Osteoblast (primary cell): ENCODE measurements at places on chromosomes 16 and 17.

DNA sequence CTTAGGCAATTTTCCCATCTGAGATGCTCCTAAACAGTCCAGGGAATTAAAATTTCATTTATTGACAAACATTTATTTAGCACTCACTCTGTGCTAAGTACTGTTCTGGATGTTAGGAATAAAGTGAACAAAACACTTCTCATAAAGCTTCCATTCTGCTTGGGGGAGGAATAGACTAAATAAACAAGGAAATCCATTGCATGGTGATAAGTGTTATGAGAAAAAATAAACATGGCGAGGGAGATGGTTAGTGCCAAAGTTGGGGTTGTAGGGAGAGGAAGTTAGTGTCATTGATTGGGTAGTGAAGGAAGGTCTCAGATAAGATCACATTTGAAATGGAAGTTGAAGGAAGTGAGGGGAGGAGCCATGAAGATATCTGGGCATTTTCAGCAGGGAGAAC lies 72.2 kb upstream of the CES5A start:
- no peak for DNase-seq

GRCh38 chr17:70317421-70317820 lies 148.1 kb downstream of the KCNJ2 start:
- no peak for DNase-seq

- DNase-seq, result peak; percentile 89
Observed at GRCh38 chr16:29857133-29857760, 5.8 kb downstream of the CDIPT start.

GRCh38 chr16:27313422-27314160 lies at the start of gene IL4R:
Gene IL4R (plus strand): TSS chr16:27313974. CDS start chr16:27340204, 26,230 bp downstream.
- peak; percentile 96 for DNase-seq

GRCh38 chr16:85716022-85716679 lies 27.4 kb upstream of the GINS2 start:
- DNase-seq, result peak; percentile 73

- no peak for DNase-seq
Observed at GRCh38 chr17:58626905-58627304, 64.9 kb downstream of the TEX14 start.

DNA sequence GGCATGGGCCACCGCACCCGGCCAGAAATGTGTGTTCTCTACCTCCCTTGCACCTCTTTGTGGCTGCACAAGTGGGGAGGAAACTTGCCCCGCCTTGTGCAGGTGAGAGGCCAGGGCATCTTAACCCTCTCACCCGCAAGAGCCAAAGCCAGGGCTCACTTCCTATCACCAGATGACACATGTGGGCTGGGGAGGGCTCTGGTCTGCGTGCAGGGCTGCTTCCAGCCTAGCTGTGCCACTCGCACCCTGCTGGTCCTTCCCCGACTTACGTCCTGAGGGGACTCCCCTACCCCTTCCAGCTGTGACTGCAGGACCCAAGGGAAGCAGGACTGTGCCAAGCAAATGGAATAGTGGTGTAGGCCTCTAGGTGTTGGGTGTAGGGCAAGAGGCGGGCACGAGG lies 6.9 kb downstream of the MIEF2 start:
- DNase-seq, result peak; percentile 46

- no peak for DNase-seq
Observed at GRCh38 chr17:12813664-12814063, 24.4 kb downstream of the ARHGAP44 start.

DNA sequence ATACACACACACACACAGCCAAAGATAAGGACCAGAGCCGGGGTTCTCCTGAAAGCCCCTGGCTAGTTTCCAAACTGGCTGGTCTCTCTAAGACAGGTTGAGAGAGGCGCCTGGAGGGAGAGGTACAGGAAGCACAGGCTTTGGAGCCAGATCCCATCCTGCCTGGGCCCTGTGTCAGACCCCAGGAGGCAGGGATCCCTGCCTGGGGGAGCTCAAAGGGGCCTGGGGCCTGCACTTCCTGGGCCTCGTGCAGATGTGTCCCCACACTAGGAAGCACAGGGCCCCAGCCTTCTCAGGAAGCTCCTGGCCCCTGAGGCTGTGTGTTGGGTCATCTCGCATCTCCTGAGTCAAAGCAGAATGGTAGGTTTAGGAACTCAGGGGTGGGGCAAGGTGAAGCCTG lies 16.0 kb downstream of the SLC5A10 start:
- DNase-seq, result peak; percentile 65

GRCh38 chr17:73324160-73324475 lies 12.3 kb upstream of the CDC42EP4 start:
- DNase-seq, result no peak

DNA sequence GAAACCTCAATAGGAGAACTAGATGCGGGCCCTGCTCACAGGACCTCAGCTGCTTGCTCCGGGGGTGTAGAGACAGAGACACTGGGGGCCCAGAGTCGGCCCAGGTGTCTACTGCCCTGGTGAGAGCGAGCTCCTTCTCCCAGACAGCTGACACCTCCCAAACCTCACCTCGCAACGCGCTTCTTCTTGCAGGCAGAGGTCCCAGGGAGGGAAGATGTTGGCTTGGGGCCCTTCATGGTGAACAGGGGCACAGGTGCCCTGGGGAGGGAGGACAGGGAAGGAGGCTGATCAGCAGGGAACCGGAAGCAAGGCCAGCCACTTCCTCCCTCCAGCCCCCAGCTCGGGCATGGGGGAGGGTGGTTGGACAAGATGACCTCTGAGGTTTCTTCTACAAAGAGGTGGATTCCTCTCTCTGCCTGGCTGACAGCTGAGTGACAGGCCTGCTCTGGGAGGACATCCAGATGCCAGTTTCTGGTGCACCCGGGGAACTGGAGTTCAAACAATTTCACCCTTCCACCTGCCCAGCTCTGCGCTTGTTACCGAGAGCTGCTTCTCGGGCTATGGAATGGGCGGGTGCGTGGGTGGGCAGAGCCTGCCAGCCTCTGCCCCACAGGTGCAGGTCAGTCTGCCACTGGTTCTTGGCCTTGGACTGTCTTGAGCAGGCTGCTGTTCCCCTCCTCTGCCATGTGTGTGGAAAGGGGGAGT lies 11.7 kb upstream of the GFAP start:
- DNase-seq, result peak; percentile 52

GRCh38 chr17:61452301-61453290 lies at the start of gene TBX4:
Gene TBX4 (plus strand): TSS chr17:61452422. CDS start chr17:61456491, 4,069 bp downstream.
- peak; percentile 96 for DNase-seq

DNA sequence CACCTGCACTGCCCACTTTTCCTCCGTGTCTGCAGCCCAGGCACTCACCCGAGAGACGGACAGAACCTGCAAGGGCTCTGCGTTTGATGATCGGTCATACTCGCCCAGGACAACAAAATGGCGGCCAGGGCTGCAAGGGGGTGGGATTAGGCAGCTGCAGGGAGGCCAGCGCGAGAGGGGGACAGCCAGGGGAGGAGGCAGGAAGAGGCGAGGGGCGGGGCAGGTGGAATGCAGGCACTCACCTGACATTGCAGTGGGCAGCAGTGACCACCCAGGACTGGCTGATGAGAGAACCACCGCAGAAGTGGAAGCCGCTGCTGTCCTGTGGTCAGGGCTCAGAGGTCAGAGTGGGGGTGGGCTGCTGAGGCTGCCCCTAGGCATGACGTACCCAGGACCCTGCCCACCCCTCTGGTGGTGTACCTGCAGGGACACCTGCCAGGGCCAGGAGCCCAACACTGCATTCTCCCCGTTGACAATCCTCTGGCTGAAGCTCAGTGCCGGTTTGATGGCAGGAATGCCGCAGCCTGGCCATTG lies 917 bp downstream of the CTRL start:
- peak; percentile 65 for DNase-seq

- DNase-seq, result peak; percentile 97
Observed at GRCh38 chr17:1422885-1423284, 22.9 kb upstream of the YWHAE start.

- DNase-seq, result no peak
Observed at GRCh38 chr16:6725634-6726331, 606.9 kb upstream of the RBFOX1 start.

GRCh38 chr16:67460168-67460567 lies 20.8 kb downstream of the ATP6V0D1 start:
- peak; percentile 64 for DNase-seq

- peak; percentile 73 for DNase-seq
Observed at GRCh38 chr17:83067071-83067717, 12.2 kb upstream of the METRNL start.

GRCh38 chr17:64200080-64201032 lies 62.7 kb downstream of the TEX2 start:
- DNase-seq, result no peak

- DNase-seq, result no peak
Observed at GRCh38 chr17:60356940-60357339, 35.0 kb downstream of the USP32 start.

DNA sequence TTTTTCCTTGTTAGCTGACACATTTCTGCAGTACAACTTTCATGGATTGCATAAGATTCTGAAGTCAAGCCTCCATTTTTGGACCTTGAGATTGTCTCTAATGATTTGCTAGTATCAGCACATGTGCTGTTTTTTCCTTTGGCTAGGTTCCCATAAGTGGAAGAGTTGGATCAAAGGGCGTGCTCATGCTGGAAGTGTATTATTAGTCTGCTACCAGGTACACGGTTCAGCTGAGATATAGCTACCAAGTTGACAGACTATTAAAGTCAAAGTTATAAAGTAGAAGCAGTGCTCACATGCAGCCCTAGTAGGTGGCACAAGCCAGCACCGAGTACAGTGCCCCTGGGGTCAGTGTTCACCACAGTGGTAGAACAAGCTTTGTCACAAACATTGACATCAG lies 3.2 kb downstream of the FAHD1 start:
- DNase-seq, result no peak

- no peak for DNase-seq
Observed at GRCh38 chr17:39949028-39949427, 13.8 kb upstream of the GSDMA start.

DNA sequence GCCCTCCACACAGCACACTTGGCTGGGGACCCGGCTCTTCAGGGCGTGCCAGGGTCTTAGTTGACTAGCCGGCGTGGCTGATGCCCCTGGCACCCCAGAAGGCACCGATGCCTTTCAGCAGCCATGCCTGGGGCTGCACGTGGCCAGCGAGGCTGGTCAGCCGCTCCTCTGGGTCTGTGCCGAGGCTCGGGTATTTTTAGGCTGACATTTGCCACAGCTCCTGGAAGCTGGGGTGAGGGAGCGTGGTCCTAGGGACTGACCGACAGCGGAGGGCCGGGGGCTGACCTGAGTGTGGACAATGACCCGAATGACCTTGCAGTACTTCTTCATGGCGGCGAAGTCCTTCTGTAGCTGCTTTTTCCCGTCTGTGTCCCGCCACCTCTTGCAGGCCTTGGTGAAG lies 3.9 kb downstream of the RPL3L start:
- peak; percentile 23 for DNase-seq

DNA sequence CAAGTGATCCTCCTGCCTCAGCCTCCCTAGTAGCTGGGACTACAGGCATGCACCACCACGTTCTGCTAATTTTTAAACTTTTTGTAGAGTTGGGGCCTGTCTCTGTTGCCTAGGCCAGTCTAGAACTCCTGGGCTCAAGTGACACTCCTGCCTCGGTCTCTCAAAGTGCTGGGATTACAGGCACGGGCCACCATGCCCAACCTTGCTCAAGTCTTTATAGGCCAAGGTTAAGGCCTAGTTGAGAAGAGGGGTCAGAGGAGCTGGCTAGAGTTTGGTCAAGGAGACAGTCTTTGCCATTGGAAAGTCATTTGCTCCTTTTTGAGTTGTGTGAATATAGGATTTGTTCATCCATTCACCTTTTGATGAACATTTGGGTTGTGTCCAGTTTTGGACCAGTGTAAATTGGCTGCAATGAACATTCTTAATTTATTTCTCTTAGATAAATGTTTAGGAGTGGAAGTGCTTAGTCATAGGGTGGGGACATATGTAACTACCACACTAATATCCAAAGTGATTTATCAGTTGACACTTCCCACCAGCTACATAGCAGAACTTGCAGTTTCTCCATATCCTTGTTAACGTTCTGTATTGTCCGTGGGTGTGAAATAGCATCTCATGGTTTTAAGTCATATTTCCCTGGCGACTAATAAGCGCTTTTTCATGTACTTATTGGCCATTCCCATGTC lies 30.7 kb upstream of the ARHGAP17 start:
- no peak for DNase-seq

DNA sequence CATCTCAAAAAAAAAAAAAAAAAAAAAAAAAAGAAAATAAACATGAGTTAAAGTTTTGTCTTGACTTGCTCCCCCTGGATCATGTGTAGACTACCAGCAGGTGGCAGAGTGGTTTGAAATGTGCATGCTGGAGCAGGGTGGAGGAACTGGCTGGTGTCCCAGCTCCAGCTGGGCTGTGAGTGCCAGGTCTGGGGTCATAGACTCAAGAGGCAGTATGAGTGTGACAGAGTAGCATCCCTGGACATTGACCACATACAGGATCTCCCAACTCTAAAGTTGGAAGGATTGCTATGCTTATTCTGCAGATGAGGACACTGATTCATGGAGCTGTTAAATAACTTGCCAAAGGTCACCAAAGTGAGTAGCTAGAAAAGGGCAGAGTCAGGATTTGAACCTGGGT lies 198.0 kb upstream of the MPHOSPH6 start:
- DNase-seq, result no peak

DNA sequence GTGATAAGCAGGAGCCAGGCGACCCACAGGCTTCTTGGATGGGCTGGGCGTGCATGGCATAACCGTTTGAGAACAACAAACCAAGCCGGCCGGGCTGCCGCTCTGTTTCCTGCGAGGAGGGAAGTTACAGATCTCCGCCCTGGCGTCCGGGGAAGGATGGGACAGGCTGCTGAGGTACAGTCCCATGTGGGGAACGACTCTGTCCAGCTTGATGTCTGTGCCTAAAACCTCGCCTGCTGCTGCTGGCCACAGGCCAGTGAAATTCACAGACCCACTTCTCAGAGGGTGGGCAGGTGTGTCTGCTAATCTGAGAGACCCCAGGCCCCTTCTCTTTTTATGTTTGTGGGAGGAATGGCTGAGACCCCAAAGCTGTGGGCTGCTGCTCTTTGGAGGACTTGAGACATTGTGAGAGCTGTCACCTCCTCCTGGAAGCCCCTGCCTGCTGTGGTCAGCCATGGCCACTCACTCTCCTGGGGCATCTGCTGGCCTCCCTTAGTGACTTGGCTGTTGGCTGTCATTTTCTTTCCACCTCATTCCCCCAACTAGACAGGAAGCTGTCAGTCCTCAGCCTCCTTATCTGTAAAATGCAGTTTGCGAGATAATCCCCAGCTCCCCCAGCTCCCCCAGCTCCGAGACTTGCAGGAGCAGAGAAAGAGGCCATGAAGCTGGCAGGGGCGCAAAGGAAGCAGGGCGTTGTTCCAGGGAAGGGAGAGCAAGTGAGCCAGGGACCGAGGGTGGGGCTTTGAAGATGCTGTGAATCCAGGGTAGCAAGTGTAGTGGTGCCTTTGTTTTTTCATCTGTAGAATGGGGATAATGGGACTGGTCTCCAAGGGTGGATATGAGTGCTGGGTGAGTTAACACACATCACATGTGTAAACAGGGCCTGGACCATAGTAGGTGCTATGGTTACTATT lies 51.0 kb downstream of the CMIP start:
- peak; percentile 32 for DNase-seq

- DNase-seq, result no peak
Observed at GRCh38 chr17:77735081-77735565, 223.4 kb upstream of the TNRC6C start.

GRCh38 chr16:54055191-54055590 lies 231.4 kb downstream of the IRX3 start:
- DNase-seq, result no peak

DNA sequence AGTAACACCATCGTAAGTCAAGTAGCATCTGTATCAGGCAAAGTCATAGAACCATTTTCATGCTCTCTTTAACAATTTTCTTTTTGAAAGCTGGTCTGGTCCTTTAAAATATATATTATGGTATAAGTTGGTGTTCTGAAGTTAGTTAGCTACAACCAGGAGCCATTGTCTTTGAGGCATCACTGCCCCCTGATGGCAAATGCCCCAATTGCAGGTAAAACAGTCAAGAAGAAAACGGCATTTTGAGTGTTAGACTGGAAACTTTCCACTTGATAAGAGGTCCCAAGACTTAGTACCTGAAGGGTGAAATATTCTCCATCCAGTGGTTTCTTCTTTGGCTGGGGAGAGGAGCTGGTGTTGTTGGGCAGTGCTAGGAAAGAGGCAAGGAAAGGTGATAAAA lies 14.1 kb downstream of the TP53 start:
- DNase-seq, result no peak
